ENCODE measurements at places on chromosomes 6 and 20. TPM values are rescaled to one million over a fixed set of nuclear protein-coding genes. Genes with fewer than 3 reads are reported as not detected.

The ZBTB46 gene
- total RNA-seq = 5.6 TPM

- no peak for DNase-seq
These were observed 870 bp upstream of the MDFI start for GRCh38 chr6:41637194-41638001.

GRCh38 chr6:36187446-36187845, 9.1 kb upstream of the BRPF3 start:
- no peak for DNase-seq

- DNase-seq = no peak
These were observed 207.1 kb downstream of the MAFB start for GRCh38 chr20:40481743-40482458.

The KCNK15 gene
- 0.25 TPM for total RNA-seq

DNA sequence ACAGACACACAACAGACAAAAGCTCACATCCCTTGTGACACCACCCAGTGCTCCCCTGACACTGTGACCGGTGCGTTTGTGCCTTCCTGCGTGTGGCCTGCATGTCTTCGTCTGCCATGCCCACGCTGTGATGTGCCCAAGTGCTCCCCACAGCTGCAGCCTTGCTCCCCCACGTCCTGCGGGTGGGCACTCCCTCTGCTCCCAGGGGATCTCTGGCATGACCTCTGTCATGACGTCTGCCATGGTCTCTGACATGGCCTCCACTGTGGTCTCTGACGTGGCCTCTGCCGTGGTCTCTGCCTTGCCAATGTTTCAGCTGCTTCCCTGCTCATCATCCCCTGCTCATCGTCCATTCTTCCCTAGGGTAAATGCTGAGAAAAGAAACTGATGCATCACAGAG, 200.9 kb downstream of the DLL1 start:
- DNase-seq = no peak

- no peak for DNase-seq
These were observed 146.3 kb downstream of the PRL start for GRCh38 chr6:22150368-22151035.

- DNase-seq = no peak
These were observed 19.1 kb upstream of the ZSCAN23 start for GRCh38 chr6:28462401-28462800.
